Muscle of leg (tissue), 16 donors: ENCODE measurements at places on chromosomes 6 and 20. TPM values are rescaled to one million over a fixed set of nuclear protein-coding genes. Genes with fewer than 3 reads are reported as not detected.
A peak's percentile ranks its signal among the peaks of the same experiment; 100 is the strongest.

GRCh38 chr6:154166140-154166539, 127.1 kb downstream of the OPRM1 start:
- no peak for DNase-seq

- DNase-seq: no peak
Observed at GRCh38 chr20:3461911-3462677, 8.7 kb upstream of the ATRN start.

- peak; percentile 37 for DNase-seq
Observed at GRCh38 chr6:29967379-29968010, 25.2 kb downstream of the HLA-A start.

DNA sequence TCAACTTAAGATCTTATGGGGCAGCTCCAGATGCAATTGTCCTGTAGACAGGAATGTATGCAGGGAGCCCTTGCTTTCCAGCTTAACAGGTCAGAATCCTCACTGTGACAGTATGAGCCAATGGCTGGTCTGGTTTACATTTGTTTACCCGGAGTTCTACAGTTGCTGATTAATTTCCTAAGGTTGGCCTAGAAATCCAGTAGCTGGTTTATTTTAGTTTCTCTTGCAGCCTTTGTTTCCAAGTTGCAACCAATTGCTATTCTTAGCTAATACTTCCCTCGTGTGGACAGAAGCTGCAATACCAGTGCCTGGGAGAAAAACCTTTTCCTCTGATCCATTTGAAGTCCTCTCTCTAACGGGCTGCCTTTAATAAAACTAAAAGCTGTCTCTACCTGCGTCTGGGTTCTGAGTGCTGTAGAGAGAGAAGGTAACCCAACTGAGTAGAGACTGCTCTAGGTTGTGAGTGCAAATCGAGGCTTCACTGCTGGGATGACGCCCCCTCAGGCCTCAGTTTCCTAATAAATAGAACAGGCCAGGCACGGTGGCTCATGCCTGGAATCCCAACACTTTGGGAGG, 45.9 kb downstream of the ZNF217 start:
- DNase-seq: peak; percentile 88

DNA sequence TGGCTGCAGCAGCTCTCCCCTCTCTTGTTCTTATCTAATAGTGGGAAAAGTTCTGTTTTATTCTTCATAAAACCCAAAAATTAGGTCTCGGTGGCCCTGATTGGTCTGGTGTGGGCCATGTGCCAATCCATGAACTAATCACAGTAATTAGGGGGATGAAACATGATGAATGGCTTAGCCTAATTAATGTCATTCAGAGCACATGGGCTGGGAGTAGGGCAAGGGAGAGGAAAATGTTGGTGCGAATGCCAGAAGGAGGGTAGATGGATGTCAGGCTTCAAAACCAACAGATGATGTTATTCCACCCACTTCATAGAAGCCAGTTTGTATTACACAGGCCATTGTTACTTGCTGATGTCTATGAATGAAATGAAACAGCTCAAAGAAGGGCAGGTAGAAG, 46.5 kb downstream of the PLEKHG1 start:
- DNase-seq: no peak

- no peak for DNase-seq
Observed at GRCh38 chr6:66355471-66355870, 648.4 kb upstream of the EYS start.

DNA sequence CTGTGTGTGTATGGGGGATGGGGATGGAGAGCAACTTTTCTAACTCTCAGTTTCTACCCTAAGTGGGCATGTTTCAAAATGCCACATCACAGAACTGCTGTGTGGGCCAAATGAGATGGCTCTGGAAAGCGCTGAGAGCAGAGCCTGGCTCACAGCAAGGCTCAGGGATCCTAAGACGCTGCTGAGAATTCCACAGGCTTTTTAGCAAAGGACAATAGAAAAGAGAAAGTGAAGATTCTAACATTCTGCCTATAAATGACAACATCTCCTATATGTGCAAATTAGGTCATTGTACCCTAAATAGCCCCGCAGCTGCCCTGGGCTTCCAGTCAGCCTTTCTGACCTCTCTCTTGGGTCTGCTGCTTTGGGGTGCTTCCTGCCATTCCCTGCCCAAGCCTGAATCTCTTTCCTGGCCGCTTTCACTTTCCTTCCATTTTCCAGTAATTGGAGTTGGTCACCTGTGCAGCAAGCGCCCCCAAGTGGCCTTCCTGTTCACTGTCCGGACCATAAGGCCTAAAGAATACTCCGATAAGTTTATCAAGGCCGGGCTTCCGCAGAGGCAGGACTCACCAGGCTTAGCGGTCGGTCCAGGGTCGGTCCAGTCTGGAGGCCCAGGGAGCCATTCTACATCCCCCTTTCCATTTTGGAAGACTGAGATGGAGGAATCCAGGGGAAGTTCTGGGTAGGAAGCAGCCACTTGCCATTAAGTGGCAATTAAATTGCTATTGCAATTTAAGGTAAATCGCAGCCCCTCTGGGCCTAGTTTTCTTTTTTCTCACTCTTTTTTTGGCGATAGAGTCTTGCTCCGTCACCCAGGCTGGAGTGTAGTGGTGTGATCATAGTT, 6.7 kb upstream of the DDR1 start:
- peak; percentile 96 for DNase-seq

- DNase-seq: no peak
Observed at GRCh38 chr20:46006022-46006705, 2.5 kb upstream of the MMP9 start.

DNA sequence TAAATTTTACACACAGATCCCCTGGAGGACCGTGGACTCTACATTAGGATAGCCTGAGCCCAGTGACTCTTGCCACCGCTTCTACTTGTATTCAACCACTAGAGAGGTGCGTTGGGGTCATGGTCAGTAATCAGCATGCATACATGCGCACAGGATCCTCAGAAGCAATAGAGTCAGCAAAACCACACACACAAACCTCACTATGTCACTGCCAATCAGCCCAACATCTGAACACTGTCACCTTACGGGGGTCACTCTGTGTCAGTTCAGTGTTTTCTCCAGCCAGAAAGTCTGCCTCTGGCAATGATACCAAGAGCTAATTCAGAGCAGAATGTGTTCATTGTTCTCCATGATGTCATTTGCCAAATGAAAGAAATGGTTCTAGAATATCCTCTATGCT, 225.3 kb downstream of the KHDC1L start:
- peak; percentile 13 for DNase-seq

- no peak for DNase-seq
Observed at GRCh38 chr20:56691325-56691998, 62.4 kb downstream of the TFAP2C start.

DNA sequence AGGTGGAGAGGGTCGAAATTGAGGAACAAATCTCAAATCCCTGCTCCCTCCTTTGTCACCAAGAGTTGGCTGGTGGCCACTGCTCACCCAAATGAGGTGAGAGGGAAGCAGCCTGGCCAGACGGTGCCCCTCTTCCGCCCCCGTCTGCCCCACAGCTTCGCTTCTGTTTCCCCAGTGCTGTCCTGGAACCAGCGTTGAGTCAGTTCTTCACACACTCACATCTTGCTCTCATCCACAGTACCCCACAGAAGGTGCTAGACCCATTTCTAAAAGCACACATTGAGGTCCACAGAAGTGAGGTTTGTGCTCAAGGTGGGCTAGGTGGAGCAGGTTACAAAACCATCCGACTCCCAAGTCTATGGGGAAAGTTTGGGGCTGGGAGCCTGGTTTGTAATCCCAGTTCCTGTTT, 3.8 kb downstream of the CEBPB start:
- no peak for DNase-seq

GRCh38 chr6:164478426-164478825, 831.0 kb downstream of the C6orf118 start:
- DNase-seq: no peak

DNA sequence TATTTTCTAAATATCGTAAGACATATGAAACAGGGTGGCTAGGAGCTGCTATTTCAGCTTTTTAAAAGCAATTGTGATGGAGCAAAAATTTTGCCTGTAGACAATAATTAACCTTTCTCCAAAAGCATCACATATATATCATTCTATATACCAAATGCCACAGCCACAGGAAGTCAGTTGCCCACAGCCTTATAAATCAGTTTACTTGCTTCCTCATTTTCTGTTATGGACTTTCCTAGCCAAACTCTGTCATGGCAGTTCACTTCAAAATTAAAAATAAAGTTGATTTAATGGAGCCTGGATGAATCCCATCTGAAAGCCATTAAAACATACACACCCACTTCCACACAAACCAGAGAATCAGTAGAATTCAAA, 93.4 kb upstream of the NHSL1 start:
- peak; percentile 34 for DNase-seq

The OR2B6 gene
- polyA plus RNA-seq: not detected

The GUCA1A gene
- polyA plus RNA-seq: not detected
